ENCODE measurements at places on chromosomes 16 and 17.

DNA sequence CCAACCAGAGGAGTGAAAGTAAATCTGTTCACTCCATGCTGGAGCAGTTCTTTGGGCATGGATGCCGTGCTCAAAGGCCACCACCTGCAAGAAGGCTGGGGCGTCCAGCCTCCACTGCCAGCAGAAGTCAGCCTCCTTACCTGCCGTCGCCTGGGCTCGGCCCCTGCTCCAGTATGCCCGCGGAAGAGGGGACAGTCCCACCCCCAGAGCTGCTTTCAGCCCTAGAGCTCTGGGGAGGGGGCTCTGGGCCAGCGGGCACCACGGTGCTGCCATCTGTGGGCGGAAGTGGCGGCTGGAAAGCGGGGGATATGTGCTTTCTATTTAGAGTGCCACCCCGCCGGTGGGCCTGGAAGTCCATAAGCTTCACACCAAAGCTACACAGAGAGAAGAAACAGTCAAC, 75.9 kb downstream of the ARHGAP17 start:
- DNase-seq, result no peak

DNA sequence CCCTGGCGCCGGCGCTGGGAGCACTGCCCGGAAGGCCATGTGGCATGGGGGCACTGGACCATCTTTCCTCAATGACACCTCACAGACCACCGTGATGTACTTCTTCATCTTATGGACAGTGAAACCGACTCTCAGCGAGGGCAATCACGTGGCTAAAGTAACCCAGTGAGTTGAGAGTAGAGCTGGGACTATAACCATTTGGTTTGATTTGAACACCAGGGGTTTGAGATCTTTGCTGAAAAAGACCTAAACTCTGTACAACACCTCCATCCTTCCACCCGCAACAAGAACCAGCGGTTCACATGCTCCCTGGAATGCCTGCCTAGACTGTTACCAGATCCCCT, 3.3 kb downstream of the ITGA2B start:
- no peak for DNase-seq

GRCh38 chr16:27398894-27399853, 2.8 kb upstream of the IL21R start:
- no peak for DNase-seq

- DNase-seq, result no peak
These were observed 356 bp downstream of the TUBD1 start for GRCh38 chr17:59892251-59892923.

- DNase-seq, result no peak
These were observed 1.9 kb downstream of the CEMP1 start for GRCh38 chr16:2529061-2529931.

GRCh38 chr16:11140466-11140865, 115.5 kb downstream of the SOCS1 start:
- DNase-seq, result no peak

GRCh38 chr16:2388875-2389433, 40.3 kb upstream of the CCNF start:
- no peak for DNase-seq

DNA sequence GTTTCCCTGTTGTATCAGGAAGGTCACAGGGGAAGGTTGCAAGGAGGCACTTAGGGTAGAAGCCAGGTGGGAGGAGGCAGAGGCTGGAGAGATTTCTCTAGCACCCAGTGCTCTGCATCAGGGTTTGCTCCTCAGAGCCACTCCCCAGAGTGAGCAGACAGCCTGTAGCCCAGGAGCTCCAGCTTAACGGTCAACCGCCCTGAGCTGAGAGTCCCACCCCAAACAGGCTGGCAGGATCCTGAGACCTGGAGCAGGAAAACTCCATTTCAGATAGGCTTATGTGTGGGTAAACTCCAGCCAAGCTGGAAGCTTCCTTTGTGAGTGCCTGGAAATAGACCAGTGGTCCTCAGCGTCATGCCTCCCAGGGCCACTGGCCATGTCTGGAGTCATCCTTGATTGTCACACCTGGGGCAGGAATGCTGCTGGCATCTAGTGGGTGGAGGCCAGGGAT, 37.9 kb downstream of the MPRIP start:
- no peak for DNase-seq

GRCh38 chr17:60168654-60169053, 18.9 kb downstream of the CA4 start:
- no peak for DNase-seq

GRCh38 chr16:50308237-50308965, 42.0 kb downstream of the ADCY7 start:
- no peak for DNase-seq

DNA sequence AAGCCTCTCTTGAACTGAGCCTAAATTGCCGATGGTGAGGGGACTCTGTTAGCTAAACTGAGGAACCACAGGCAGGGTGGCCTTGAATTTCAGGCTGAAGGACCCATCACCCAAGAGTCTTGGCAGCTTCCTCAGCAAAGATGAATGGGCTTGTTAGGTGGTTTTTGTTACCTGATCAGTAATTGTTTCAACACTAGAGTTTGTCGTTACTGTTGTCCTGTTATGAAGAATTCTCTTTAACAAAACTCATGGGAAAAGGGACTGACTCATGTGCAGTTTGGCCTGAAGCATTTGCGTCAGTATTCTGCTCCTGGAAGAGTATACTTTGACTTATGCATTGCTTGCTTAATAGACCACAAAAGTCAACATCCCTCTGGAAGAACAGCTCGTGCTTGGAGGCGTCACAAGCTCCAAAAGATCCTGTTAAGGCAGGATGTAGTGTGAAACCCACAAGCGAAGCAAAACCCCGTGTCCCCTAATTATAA, 206.0 kb downstream of the IRX3 start:
- no peak for DNase-seq

DNA sequence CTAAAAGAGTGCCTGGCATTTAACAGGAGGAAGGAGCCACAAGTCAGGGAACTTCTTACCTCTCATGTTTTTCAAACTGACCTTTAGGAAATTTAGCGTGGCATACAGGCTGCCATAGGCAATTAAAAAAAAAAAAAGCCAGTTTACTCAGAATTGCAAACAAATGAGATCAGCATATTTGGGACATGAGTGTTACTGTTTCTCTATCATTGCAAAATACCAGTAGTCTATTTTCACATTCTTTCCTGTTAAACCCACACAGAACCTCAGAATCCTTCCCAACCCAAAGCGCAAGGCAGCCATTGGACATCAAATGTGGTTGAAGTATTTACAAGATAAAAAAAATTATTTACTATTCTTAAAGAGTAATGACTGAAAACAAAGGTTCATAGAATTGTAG, 366.4 kb upstream of the DYNLRB2 start:
- DNase-seq, result no peak

GRCh38 chr17:16398270-16399267, 16.8 kb upstream of the TRPV2 start:
- DNase-seq, result no peak

GRCh38 chr16:23537390-23537789, 19.8 kb downstream of the EARS2 start:
- DNase-seq, result no peak

GRCh38 chr17:77096570-77097214, 44.1 kb upstream of the SEC14L1 start:
- no peak for DNase-seq

DNA sequence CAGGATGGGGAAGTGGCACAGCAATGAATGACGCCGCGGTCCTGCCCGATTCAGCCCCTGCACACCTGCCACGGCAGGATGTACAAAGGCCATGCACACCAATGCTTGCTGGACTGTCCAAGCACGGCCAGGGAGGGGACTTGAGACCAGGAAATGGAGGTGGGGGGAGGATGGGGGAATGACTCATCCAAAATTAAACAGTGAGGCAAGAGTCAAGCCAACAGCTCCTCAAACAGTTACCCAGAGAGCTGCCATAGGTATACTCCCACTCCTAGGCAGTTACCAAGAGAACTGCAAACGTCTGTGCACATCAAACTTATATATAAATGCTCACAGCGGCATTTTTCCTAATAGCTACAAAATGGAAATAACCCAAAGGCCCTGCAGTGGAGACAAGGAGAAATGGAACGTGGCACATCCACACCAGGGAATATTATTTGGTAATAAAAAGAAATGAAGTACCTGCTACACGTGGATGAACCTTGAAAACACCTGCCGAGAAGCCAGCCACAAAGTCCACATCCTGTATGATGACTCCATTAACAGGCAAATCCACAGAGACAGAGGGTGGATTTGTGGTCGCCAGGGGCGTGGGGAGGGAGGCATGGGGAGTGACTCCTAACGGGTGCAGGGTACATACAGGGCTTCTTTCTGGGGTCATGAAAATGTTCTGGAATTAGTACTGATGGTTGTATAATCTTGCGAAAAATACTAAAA, 54.1 kb downstream of the VAC14 start:
- peak; percentile 88 for DNase-seq

Measured in HFF-Myc (cell line).